ENCODE measurements at places on chromosomes 1 and 21.

GRCh38 chr1:214215583-214215982 is 65.4 kb upstream of the SMYD2 start:
- DNase-seq, result no peak

GRCh38 chr1:21335088-21335691 is 44.9 kb upstream of the ECE1 start:
- DNase-seq, result no peak

DNA sequence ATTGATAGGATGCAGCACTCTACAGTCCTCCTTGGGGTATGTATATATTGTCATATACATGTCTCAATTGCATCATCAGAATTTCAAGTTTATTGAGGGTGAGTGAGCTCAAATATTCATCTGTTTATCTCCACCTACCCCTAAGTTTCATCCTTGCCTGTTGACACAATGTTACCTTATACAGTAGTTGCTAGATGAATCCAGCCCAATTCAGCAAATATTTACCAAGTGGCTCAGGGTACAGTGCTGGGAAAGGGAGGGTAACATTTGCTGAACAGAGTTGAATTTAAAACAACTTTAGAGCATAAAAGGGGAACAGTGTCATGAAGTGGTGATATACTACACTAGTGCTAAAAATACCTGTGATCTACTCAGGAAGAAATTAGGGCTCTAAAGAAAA is 14.4 kb downstream of the ELAVL4 start:
- no peak for DNase-seq

- DNase-seq, result no peak
Measured at GRCh38 chr1:6271554-6271953, 10.7 kb upstream of the GPR153 start.

DNA sequence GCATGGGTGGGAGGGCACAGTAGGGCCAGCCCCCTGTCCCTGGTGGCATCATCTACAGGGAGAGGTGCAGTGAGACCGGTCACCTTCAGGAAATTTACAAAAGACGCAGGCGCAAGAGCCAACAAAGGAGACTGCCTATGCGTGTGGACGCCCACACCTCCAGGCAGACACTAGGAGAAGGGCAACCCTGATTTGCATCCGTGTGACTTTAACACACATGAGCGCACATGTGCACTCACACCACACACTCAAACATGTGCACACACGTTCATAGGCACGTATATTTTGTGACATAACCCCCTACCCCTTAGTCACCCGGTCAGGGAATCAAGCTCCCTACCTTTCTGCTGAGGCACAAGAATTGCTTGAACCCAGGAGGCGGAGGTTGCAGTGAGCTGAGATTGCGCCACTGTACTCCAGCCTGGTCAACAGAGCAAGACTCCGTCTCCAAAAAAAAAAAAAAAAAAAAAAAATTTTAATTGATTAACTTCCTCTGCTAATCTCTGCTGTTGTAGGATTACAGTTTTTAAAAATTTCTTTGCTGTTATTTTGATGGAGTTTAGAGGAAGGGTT is 84.7 kb upstream of the SLC25A33 start:
- no peak for DNase-seq

DNA sequence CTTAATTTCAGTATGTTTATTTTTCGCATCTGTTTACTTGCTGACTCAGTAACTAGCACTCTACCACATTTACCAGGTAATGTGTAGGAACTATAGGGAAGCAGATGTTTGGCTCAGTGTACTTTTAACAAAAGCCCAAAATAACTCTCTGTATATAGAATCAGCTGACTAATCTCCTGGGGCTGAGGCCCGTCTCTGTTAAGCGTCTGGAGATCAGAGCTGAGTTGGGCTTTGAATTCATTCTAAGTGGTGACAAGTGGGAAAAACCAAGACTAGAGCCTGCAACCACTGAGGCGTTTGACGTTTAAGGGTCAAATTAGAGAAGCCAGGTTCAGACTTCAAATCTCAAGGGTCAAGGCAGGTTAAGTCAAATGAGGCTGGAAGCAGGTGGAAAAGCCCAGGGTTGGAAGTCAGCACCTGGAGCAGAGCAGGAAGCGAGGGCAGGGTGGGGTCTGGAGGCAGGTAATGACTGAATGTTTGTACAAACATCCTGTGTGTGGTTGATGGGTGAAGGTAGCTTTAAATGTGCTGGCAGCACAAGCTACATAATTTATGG is 56.8 kb upstream of the LYST start:
- DNase-seq, result peak; percentile 10

DNA sequence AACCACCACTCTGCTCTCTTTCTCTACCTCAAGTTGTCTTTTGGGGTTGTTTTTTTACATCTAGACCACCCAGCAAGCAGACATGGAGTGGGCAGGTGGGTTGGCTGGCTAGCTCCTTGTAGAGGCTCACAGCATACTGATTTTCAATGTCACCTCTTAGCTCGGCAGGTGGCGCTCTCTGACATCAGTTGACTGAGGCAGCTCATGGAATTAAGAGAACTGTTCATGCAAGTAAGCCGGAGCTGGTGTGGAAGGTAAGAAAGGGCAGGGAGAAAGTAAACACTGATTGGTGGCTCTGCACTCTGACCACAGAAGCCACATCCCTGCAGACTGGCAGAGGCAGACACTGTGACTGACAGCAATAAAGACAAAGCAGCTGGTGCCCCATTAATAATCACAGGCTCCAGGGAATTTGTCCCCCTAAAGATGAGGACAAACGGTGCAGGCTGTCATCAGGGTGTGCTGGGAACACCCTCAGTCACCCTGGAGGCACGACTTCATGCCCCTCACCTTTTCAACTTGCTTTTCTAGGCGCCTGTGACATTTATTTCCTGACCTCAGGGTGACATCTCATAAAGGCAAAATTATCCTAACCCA is 226.8 kb downstream of the LMX1A start:
- DNase-seq, result no peak

DNA sequence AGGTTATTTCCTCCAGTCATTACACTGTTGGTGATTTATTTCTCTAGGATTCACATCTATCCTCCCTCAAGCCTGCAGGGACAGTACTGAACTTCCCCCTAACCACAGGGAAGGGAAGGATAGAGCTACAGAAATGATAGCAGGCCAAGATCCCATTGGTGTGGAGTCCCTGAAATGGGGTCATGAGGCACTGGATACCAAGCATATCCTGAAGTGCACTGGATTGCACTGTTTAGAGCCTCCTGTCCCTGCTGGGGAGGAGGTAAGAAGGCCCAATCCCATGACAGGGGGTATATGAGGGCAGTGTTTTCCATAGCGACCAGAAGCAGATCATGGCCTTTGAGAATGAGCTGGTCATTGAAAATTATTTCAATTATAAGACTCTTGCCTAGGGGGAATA is 56.8 kb downstream of the C1orf21 start:
- no peak for DNase-seq

DNA sequence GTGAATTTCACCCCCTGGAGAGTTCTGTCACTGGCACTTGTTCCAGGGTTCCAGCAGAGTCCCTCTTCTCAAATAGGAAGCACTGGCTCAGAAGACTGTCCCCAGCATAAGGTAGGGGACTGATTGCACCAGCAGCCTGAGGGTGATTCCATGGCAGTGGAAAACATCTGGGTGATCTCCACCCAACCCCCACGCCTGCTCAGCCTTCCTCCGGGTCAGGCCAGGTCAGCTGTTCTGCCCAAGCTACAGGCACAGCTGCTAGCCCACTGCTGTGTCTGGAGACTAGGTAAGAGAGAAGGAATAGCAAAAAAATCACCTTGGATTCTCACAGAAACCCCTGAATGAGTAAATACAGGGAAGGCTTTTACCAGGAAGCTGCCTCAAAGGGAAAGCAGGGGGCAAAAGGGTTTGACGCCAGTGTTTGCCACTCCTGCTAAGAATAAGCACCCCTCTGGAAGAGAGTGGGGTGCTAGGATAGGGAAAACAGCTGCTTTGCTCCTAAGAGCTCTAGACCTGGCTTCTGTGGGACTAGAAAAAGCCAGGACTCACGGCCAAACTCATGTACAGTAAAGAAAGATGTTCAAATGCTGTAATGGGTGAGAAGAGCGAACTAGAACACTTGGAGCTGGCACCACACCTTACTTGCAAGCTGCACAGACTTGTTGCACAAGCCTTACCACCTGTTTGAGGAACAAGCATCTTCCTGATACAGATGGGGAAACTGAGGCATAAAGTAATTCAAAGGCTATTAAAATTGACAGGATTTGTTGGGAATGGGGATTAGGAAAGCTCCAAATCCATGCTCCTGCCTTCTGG is 1.0 kb upstream of the DENND2D start:
- DNase-seq, result no peak

- DNase-seq, result no peak
Measured at GRCh38 chr21:25929856-25930520, 195.2 kb downstream of the GABPA start.

GRCh38 chr1:155911156-155912055 is at the start of gene RIT1:
RIT1 (minus strand) TSS chr1:155911349; CDS start chr1:155910761, 588 bp downstream.
- DNase-seq, result peak; percentile 78

DNA sequence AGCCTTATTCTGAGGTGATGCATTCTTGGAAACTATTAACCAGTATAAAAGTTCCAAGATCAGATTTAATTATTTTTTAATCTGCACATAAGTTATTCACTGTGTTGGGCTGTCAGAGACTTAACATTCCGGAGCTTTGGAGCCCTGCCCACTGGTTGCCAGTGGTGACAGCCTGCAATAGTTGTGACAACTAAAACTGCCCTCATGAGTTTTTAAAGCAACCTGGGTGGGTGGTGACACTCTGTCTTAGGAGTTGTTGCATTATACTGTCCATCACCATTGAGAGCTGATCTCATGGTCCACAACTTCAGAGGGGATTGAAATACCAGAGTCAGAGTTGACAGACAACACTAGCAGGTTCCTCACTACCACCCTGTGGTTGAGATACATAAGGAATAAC is 653.9 kb upstream of the USP24 start:
- no peak for DNase-seq

DNA sequence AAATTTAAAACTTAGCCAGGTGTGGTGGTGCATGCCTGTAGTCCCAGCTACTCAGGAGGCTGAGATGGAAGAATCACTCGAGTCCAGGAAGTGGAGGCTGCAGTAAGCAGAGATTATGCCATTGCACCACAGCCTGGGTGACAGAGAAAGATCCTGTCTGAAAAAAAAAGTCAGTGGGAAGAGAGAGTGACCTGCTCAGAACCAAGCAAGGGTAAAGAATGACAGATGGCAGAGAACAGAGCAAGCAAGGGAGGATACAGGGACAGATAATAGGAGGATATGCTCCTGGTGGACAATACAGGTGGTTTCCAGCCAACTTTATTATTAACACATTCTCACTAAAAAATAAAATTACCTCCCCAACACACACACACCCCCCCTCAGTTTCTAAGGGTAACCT is 4.6 kb upstream of the TMEM51 start:
- DNase-seq, result no peak

GRCh38 chr21:42750737-42751530 is 97.5 kb downstream of the PDE9A start:
- no peak for DNase-seq

- no peak for DNase-seq
Measured at GRCh38 chr1:11272544-11272831, 510 bp upstream of the UBIAD1 start.

DNA sequence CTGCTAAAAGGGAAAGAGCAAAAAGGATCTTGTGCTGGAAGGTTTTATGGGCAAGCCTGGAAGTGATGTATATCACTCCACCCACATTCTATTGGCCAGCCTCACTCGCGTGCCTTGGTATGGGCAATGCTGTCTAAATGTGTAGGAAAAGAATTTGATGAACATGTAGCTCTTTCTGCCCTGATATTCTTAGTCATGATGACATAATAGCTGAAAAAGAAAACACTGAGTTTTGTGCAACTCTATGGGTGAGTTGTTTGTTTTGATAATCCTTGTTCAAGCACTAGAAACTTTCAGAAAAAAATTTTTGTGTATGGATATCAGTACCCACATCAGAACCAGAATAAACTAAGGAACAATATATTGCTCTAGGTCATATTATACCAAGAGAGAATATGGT is 231.5 kb upstream of the ST6GALNAC5 start:
- no peak for DNase-seq

DNA sequence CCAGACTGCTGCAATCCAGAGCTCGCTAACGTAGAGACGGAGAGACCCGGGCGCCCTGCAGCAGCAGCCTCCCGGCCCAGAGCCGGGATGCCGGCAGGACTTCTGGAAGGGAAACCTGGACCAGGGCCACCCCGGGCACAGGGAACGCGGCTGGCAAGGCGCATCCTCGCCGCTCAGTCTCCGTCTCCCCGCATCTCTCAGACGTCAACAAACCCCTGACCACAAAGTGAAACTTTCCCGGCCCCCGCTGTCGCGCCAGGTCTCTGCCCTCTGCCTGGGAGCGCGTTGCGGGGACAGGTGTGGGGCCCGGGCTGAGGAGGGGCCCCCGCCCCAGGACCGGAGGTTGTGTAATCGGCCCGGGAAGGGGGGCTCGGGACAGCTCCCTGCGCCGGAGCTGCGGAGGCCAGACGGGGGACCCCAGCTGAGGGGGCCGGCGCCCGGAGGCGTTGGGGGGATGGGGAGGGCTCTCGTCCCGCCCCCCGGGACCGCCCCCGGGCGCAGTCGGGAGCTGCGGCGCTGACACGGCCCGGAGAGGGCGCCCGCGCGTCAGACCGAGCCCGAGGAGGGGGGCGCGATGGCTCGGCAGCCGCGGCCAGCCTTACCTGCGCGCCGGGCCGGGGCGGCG is 116.6 kb upstream of the HIVEP3 start:
- no peak for DNase-seq

DNA sequence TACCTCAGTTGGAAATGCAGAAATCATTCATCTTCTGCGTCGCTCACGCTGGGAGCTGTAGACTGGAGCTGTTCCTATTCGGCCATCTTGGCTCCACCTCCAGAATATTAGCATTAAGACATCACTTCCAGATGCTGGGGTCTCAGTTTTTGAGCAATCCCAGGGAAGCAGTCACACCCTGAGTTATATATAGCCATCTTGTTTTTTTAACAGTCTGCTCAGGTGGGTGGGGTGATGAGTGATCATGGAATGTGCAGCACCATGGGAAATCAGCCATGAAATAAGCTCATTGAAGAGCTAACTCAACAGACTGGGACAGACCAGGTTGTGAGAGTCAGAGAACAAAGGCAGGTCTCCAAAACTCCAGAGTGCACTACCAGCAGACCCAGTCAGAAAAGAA is 27.0 kb upstream of the HMGB4 start:
- no peak for DNase-seq

- no peak for DNase-seq
Measured at GRCh38 chr1:29208442-29208841, 22.3 kb downstream of the MECR start.

DNA sequence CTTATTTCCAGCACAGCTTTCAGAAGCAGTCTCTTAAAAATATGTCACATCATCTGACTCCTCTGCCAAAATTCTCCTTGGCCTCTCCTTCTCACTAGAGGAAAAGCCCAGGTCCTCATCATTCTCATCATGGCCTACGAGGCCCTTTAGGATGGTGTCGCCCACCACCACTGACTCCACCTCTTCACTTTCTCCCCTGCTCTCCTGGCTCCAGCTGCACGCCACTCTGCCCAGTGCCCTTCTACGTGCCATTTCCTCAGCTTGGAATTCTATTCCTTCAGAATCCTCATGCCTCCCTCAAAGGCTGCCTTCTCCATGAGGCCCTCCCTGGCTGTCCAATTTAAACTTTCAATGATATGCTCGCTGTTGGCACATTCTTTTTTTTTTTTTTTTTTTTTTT is 25.3 kb upstream of the BTG2 start:
- DNase-seq, result no peak

Measured in T-cell (primary cell).